ENCODE measurements at places on chromosomes 2 and 18.

- DNase-seq = peak; percentile 85
Observed at GRCh38 chr18:50268022-50268747, 1.9 kb upstream of the CFAP53 start.

DNA sequence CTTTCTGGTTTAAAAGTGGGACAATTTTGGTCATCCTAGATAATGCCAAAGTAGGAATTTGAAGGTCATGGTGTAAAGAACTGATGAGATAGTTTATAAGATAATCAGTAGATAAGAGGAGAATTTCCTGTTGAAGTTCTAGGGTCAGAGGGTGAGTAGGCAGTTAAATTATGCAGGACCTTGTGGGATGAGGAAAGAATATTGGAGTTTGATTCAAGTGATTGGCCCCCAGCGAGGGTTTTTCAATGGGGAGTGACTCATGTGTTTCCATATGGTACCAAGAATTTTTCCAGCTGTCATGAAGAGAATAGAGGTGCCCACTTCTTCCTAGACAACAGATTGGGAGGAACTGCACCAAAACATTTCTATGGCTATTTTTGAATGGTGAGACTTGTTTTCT is 940.2 kb upstream of the ZEB2 start:
- no peak for DNase-seq

- no peak for DNase-seq
Observed at GRCh38 chr18:49473721-49474120, 13.3 kb upstream of the DYM start.

GRCh38 chr2:176246331-176246730 is 22.9 kb upstream of the MTX2 start:
- no peak for DNase-seq

DNA sequence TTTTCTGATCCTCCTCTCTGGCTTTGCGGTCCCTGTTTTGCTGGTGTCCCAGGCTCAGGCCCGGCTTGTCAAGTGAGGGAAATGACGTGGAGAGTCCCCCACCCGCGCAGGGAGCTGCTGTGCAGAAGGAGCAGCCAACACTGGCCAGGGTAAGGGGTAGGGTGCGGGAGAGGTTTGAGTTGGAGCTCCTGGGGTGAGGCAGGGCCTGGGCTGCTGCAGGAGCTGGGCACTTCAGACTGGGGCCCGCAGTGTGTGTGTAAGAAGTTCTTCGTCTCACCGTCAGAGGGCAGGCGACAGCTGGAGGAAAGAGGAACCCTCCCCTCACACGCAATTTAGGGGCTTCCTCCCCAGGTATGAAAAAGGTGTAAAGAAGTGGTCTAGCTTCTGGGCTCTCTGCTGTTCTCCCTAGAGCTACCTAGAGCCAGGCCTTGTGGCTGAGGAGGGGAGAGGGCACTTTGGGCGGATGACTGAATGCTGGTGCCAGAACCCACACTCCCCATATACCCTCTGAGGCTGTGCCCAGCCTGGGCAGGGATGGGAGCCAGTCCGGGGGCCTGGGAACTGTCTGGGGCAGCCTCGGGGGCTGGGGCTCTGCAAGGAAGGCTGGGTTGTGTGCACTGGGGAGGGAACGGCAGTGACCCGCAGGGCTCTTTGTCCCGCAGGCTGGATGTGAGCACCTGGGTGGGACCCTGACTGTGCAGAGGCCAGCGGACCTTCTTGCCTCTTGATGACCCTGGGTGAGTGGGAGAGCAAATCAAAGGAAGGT is 11.8 kb downstream of the CELF4 start:
- no peak for DNase-seq

DNA sequence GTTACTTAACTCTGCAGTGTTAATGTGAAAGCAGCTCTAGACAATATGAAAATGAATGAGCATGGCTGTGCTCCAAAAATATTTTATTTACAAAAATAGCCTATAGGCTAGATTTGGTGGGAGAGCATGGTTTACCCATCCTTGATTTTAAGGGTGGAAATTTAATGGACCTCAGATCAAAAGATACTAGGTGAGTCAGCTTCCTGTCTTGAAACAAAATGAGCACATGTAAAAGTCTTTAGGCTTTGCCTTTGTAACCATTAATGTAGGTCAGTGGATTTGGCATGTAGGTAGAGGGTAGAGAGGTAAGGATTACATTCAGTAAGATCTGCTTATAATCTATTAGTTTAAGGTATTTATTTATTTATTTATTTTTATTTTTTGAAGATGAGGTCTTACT is 72.7 kb downstream of the GREB1L start:
- no peak for DNase-seq

DNA sequence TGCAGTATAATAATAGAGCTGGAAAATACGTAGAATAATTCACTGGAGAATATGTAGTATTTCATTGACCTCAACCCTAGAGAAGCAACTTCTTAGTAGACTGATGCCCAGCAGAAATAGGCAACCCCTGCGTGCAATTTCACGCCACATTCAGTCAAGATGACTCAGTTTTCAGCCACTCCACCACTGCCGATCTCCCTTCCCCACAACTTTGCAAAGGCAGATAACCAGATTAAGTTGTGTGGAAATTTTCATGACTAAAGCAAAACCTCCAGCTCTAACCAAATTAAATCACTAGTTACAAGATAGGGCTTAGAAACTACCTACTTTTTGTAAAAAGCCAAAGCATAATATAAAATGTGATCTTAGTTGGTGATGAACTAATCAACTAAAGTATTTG is 63.3 kb upstream of the STK17B start:
- no peak for DNase-seq

- DNase-seq = no peak
Observed at GRCh38 chr2:182240862-182241371, 185.9 kb downstream of the PDE1A start.

DNA sequence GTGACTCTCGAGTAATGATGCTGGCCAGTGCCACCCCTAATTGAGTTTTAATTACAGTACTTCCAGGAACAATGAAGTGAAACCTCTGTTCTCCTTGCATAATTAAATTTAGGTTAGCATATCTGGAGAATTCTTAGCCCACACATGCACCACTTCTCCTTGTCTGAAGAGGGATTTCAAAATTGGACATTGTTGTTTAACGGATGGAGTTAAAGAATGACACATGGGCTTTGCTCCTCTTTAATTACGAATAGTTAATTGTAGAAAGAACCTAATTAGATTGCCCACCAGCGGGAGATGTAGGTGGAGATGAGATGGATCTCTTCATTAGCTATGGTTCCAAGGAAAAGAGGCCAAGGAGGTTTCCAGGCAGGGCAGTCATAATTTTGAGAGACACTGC is 33.1 kb upstream of the EN1 start:
- no peak for DNase-seq

DNA sequence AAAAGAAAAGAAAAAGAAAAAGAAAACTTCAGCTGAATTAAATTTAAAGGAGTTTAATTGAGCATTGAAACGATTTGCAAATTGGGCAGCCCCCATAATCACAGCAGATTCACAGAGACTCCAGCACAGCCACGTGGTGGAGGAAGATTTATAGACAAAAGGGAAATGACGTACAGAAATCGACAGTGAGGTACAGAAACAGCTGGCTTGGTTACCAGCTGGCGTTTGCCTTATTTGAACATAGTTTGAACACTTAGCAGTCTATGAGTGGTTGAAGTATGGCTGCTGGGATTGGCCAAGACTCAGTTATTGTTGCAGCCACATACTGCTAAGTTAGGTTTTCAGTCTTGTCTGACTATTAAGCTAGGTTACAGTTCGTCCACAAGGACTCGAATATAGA is 312.2 kb upstream of the SLC14A2 start:
- no peak for DNase-seq

DNA sequence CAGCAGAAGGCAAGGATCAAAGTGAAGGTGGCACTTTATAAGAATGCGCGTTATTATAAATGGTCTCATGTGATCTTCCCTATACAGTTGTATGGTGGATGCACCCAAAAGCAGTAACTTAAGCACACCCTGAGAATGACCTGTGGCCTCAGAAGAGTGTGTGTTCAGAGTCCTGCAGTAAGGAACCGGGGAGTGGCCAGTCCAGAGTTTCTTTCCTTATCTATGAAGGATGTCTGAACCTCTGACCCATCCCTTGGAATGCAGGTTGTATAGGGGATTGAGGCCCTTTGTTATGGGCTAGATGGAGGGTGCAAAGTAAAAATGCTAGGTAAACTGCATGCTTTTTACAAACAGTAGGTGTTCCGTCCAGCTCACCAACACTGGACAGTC is 43.6 kb upstream of the ANKRD44 start:
- DNase-seq = no peak

GRCh38 chr2:33763671-33764310 is 164.7 kb upstream of the FAM98A start:
- DNase-seq = no peak

GRCh38 chr18:55179835-55180234 is 220.6 kb upstream of the CCDC68 start:
- no peak for DNase-seq

DNA sequence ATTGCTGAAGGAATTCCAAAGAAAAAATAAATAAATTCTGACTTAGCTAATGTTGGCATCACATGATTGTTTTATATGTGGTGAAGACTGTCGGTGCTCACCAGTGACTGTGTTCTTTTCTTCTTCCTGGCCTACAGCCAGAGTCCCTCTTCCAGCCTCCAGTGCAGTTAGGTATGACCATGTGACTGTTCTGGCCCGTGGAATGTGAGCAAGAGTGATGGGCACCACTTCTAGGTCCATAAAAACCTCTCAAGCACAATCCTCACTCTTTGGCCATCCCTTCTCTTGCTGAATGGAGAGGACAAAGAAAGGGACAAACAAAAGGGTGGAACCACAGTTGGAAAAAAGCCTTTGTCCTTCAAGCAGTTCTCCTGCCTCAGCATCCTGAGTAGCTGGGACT is 39.0 kb upstream of the BMPR2 start:
- DNase-seq = no peak

- DNase-seq = no peak
Observed at GRCh38 chr2:9826208-9826607, 17.1 kb upstream of the TAF1B start.

GRCh38 chr2:69138247-69138772 is 125.3 kb downstream of the ANTXR1 start:
- no peak for DNase-seq

GRCh38 chr2:65402780-65403528 is 29.4 kb downstream of the SPRED2 start:
- no peak for DNase-seq

- DNase-seq = peak; percentile 78
Observed at GRCh38 chr2:150486539-150487484, 655 bp downstream of the RND3 start.

- DNase-seq = no peak
Observed at GRCh38 chr18:6357668-6358067, 57.0 kb downstream of the L3MBTL4 start.

GRCh38 chr2:190877436-190877835 is 3.2 kb upstream of the GLS start:
- DNase-seq = no peak

DNA sequence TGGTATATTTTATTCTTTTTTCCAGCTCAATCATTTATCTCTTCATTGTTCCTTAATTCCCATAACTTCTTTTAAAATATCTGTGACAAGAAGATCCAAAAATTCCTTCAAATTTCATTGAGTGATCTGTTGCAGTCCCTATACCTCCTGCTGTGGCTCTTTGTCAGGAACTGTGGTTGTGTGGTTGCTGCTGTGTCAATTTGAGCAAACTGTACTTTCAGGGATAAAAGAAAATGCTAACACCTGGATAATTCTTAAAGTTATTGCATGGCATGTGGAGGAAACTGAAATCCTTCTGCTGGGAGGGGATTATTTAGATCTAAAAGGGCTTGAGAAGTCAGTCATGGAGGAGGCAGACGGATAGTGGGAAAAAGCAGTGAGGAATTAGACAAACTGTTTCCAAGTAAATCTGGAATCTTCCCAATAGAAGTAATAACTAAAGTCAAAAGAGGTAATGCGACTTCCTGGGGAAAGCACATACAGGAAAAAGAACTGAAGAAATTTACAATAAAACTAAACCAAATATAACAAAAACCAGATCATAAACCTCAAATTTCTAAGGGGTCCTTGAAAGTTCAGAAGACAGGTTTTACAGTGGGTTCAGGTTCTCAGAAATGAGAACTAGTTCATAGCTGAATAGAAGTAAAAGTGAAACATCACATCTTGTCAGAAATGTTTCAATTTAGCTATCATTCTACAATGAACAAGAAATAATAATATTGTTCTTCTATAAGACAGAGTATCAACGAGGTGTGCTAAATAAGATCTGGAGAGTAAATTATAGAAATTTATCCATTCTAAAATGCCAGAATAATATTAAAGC is 33.5 kb upstream of the CD226 start:
- no peak for DNase-seq

- DNase-seq = no peak
Observed at GRCh38 chr2:194003911-194004310, 1653.1 kb upstream of the SLC39A10 start.

GRCh38 chr2:1051075-1051474 is 100.4 kb downstream of the SNTG2 start:
- DNase-seq = no peak

- DNase-seq = no peak
Observed at GRCh38 chr18:22639026-22639463, 221.3 kb upstream of the CTAGE1 start.

GRCh38 chr2:212708355-212708754 is 169.8 kb upstream of the ERBB4 start:
- no peak for DNase-seq

GRCh38 chr2:229610872-229611271 is 103.5 kb downstream of the DNER start:
- DNase-seq = no peak

GRCh38 chr2:105808423-105809096 is 63.8 kb downstream of the NCK2 start:
- DNase-seq = no peak

GRCh38 chr18:64710105-64710861 is 561.4 kb upstream of the LINC00305 start:
- no peak for DNase-seq

- DNase-seq = no peak
Observed at GRCh38 chr18:78999939-79000338, 20.3 kb downstream of the SALL3 start.

DNA sequence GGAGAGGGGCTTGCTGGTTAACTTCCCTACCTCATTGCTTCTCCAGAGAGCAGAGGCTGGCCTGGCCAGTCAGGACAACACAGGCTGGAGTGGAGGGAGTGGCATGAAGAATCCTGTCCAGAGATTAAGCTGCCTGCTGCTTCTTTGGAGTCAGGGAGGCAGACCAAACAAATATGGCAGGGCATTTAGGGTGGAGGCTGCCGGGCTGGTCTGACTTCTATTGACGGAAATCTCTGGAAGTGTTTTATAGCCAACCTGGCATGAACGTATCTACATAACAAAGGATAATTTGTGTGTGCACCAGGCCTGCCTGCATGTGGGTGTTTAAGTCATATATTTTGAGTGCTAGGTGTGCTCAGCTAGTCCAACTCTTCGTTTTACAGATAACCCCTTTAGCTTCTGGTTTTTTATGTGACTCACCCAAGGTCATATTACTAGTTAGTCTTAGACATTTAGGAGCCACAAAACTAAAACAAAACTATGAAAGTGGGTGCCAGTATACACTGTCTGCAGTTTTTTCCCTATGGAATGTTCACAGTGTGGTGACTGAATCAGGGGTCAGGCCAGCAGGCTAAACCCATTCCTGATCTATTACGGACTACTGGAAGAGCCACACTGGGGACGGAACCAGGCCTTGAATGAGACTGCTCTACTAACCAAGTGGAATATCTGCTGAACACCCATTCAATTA is 5.5 kb downstream of the NPC1 start:
- no peak for DNase-seq
